SK-N-DZ (cell line): ENCODE measurements at places on chromosomes 4 and X.

DNA sequence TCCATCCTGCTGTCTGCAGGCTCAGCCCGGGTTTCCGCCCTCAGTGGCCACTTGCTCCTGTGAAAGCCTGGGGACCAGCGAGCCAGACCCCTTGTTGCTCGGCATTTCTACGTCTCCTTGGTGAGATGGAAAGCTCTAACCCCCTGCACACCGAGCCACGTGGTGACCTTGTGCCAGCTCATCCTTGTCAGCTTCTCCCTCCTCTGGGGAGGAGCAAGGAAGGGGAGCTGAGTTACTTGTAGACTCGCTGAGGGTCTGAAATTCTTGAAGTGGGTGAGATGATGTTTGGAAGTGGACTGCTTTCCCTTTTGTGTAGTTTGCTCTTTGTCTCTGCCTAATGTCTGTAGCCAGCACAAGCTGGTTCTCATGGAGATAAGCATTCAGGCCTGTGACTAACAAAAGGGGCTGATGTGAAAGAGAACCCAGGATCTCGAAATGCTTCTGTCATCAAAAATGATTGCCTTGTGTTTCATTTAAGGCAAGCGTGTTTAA, 29.3 kb downstream of the RGS12 start:
- no peak for DNase-seq

- DNase-seq = no peak
These were observed 105.2 kb downstream of the GASK1B start for GRCh38 chr4:158067646-158068045.

DNA sequence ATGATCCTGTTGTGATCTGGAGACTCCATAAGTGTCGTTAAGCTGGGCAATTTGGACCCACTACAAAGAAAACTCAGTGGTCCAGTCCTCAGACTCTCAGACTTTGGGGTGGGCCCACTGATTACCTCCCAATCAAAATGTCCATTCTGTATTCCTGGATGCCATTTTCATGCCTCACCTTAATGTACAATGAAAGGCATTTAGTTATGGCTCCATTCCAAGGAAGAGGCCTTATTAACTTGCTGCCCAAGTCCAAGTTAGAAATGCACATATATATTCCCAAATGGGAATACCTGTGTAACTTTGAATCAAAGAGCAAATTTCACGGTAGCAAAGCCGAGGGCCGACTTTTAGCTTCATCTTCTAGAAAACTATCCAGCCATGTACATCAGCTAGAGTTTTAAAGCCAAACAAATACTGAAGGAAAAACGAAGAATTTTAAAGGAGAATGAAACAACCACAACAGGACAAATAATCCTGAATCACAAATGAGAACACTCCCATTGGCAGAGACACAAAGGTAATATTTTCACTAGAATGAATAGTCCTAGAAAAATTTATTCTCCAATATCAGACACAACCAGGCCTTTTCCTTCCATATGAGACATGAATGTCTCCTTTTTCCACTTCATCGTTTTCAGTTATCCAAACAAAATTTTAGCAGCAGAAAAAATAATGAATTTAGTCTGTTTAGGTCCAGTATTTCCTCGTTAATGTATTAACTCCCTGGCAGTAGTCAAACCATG, 63.7 kb upstream of the HHIP start:
- DNase-seq = no peak

DNA sequence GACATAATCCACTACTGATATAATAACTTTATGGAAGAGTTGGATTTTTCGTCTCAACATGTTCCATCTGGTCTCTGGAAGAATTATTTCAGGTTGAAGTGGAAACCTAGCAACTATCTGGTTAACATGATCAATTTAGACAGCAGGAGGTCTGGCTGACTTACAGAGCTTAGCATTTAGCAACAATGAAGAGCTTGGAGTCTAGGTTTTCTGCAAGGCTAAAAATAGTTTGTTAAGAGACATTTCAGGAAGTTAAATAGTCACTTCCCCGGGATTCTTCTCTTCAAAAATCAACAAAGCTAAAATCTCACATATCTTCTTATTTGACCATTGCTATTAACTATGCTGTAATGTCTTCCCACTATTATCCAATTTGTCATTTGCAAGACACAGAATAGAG, 418.6 kb upstream of the DIPK2B start:
- DNase-seq = no peak
